ENCODE measurements at places on chromosomes 7 and 10.

GRCh38 chr10:21512573-21513404 lies 12.7 kb downstream of the SKIDA1 start:
- no peak for DNase-seq

DNA sequence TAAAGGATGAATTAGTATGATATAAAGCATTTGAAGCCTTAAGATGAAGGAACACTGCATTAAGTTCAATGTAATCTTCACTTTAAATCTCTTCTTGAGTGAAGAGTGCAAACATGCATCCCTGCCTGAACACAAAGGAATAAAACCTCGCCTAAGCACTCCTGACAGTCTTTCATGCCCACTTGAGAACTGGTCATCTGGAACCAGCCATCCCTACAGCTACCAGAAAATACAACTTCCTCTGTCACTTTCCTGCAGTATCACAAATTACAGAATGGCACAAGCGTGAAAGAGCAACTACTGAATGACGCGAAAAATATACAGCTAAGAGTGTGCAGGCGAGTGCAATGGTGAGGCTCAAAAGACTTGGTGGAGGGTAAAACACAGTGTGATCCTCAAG lies 1079.9 kb downstream of the CNTNAP2 start:
- DNase-seq, result no peak

DNA sequence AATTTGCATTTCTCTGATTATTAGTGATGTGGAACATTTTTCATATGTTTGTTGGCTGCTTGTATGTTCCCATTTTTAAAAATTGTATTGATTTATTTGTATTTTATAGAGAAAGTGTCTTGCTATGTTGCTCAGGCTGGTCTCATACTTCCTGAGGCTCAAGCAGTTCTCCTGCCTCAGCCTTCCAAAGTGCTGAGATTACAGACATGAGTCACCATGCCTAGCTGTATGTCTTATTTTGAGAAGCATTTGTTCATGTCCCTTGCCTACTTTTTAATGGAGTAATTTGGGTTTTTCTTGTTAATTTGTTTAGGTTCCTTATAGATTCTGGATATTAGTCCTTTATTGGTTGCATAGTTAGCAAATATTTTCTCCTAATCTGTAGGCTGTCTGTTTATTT lies 214.2 kb upstream of the KAT6B start:
- no peak for DNase-seq

GRCh38 chr7:131090188-131090587 lies 237.5 kb upstream of the MKLN1 start:
- DNase-seq, result no peak

- DNase-seq, result no peak
Measured at GRCh38 chr7:45975847-45976484, 54.9 kb upstream of the IGFBP3 start.

Data from stimulated activated CD4-positive, alpha-beta T cell treated with anti-CD3 and anti-CD28 coated beads, Interleukin-12 subunit alpha, Interleukin-12 subunit beta, amount 100 ng/mL, for 48 hours (primary cell).